ENCODE measurements at places on chromosomes 13 and 19.

DNA sequence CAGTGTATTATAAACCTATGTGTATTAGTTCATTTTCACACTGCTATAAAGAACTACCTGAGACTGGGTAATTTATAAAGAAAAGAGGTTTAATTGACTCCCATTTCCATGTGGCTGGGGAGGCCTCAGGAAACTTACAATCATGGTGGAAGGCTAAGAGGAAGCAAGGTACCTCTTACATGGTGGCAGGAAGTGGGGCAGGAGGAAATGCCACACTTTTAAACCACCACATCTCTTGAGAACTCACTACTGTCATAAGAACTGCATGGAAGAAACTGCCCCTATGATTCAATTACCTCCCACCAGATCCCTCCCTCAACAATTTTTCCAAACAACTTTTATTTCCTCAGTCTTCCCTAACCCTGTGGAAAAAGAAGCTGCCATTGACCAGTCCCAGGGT, 14.5 kb upstream of the TPP2 start:
- no peak for DNase-seq

- no peak for DNase-seq
Measured at GRCh38 chr13:99357131-99357596, 50.0 kb upstream of the GPR183 start.

- DNase-seq = no peak
Measured at GRCh38 chr19:9362905-9363304, at the start of gene ZNF177. ZNF177 (plus strand) TSS chr19:9363013; CDS start chr19:9378312, 15,299 bp downstream.

- DNase-seq = no peak
Measured at GRCh38 chr19:10603084-10603872, 16.2 kb upstream of the AP1M2 start.

- DNase-seq = no peak
Measured at GRCh38 chr13:105462098-105462497, 1073.4 kb downstream of the EFNB2 start.

DNA sequence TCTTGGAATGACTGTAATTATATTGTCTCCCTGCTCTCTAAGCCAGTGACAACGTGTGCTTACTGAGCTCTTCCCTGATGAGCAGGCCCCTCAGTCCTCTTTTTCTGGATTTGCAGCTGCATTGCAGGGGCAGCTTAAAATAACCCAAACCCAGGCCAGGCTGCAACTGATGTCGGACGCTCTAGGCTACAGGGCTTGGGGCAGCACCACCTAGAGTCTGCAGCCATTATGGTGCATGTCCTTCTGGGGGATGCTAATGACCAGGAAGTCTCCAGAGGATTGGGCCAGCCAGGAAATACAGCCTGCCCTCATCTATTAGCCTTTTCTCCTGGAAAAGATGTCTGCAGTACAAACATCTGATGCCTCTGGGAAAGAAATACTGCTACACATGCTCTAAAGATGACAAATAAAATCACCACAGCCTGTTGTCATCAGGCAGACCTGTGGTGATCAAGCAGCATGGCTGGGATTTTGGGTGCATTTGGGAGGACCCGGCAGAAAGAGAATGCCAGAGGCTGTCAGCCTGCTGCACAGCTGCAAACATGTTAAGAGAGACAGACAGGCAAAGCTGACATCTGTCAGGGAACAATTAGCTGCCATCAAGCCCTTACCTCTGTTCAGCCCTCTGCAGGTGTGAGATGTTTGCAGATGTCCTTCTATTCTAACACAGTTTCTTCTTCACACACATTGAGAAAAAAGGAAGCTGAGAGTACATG, 51.8 kb downstream of the CCDC70 start:
- DNase-seq = no peak

GRCh38 chr13:20192158-20192835, 441 bp downstream of the GJB2 start:
- DNase-seq = no peak

GRCh38 chr19:38949580-38950367, 19.0 kb downstream of the MRPS12 start:
- peak; percentile 93 for DNase-seq

DNA sequence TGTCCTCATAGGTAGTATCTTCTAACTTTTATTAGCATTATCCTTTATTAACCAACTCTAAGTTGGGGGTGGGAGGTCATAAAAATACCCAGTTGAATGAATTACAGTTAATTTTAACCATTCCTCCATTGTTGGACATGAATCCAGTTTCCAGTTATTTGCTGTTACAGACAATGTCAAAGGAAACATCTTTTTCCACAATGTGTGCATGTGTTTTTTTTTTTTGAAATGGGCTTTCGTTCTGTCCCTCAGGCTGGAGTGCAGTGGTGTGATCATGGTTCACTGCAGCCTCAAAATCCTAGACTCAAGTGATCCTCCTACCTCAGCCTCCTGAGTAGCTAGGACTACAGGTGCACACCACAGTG, 32.0 kb downstream of the KLF5 start:
- DNase-seq = no peak

- no peak for DNase-seq
Measured at GRCh38 chr13:23644126-23644419, 73.9 kb downstream of the TNFRSF19 start.

DNA sequence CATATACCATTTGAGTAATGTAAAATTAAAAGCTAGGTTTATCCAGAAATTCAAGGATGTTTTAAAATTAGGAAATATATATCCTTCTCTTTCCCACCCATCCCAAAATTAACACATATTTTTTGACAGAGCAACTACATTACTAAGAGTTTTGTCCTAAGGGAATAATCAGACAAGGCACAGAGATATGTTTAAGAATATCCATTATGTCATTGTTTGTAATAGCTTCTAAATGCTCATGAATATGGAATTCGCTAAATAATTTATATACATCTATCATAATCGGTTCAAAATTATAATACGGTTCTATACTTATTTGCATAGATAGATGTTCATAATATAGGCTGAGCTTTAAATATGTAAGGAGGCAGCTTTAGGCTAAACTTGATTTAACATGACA, 9.8 kb downstream of the UBL3 start:
- no peak for DNase-seq

DNA sequence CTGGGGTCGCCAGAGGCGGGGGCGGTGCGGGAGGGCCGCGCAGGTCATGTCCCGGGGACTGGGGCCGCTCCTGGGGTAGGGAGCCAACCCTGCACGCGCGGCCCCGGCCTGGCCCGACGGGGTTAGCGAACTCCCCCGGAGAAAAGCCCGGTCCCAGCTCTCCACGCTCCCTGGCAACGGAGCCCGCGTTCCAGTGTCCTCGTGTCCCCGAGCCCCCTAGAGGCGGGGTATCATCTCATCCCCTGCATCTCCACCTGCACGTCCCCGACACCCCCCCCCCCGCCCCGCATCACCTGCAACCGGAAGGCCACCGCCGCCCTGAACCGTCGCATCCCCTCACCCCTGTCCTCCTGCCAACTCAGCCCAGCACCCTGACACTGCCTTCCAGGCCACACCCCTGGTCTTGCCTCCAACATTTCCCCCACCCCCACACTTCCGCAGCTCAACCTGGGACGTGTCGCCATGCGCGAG, 2.7 kb downstream of the WDR88 start:
- DNase-seq = no peak

DNA sequence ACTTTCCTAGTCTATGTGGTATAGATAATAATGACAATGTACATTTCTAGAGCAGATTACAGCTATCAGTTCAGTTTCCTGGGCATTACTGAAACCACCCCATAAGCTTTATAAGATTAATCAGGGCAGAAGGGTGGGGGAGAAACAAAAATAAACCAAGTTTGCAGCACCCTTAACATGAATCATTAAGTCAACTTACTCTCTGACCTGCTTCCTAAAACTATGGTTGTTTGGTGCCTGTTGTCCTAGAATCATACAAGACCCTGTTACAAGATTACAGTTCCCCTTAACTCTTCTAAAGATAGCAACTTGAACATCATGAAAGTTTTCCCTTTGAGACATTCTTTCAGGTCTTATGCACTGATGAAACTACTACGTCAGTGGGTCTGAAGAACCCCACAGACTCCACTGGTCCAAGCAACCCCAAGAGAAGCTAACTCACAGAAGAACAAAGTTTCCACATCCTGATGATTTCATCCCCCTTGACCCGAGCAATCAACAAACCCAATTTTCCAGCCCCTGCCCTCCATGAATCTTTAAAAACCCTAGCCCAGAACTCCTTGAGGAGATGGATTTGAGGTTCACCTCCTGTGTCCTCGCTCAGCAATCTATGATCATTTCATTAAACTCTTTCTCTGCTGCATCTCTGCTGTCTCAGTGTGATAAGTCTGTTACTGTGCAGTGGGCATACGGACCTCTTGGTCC, 336.5 kb downstream of the FOXO1 start:
- DNase-seq = no peak

DNA sequence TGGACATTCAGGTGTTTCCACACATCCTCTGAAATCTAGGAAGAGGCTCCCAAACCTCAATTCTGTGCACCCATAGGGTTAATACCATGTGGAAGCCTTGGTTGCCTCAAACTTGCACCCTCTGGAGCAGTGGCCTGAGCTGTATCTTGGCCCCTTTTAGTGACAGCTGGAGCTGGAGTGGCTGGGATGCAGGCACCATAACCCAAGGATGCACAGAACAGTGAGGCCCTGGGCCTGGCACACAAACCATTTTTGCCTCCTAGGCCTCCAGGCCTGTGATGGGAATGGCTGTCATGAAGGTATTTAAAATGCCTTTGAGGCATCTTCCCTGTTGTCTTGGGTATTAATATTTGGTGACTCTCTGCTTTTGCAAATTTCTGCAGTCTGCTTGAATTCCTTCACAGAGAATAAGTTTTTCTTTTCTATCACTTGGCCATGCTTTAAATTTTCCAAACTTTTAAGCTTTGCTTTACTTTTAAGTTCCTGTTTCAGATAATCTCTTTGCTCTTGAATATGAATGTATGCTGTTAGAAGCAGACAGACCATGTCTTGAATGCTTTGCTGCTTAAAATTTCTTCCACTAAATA, 1594.5 kb upstream of the PCDH20 start:
- no peak for DNase-seq

- no peak for DNase-seq
Measured at GRCh38 chr19:4534836-4535658, at the start of gene PLIN5. PLIN5 (minus strand) TSS chr19:4535224; CDS start chr19:4534074, 1,150 bp downstream.

GRCh38 chr13:65834897-65835296, 1395.2 kb downstream of the PCDH9 start:
- DNase-seq = no peak

GRCh38 chr13:78054157-78054556, 135.5 kb upstream of the EDNRB start:
- DNase-seq = no peak

GRCh38 chr13:95530178-95530577, 22.3 kb upstream of the CLDN10 start:
- no peak for DNase-seq

DNA sequence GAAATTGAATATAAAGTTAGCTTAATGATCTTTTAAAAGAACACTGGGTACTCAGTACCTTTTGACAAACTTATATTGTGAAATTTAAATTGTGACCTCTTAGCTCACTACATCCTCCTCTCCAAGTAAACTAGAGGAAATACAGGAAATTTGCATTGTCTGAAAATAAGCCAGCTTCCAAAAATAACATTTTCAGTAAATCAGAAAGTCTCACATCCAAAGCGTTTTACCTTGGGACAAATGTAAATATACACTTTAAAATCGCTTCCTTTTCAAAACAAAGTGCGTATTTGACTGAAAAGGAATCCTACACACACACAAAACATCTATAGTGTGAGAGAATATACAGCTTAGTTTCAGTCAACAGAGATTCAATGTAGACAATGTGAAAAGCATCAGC, 2.1 kb upstream of the EFNB2 start:
- no peak for DNase-seq

DNA sequence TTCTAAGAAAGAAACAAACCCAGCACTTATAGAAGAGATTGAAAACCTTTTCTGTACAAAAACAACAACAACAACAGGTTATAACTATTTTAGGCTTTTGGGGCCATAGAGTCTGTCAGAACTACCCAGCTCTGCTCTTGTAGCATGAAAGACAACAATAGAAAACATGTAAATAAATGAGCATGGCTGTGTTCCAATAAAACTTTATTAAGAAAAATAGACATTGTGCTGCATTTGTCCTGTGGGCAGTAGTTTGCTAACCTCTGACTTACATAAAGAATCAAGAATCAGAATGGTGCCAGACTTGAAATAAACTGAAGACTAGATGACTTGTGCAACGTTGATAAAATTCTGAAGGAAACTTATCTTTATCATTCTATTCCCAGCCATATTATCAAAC, 617.5 kb downstream of the DIAPH3 start:
- no peak for DNase-seq

DNA sequence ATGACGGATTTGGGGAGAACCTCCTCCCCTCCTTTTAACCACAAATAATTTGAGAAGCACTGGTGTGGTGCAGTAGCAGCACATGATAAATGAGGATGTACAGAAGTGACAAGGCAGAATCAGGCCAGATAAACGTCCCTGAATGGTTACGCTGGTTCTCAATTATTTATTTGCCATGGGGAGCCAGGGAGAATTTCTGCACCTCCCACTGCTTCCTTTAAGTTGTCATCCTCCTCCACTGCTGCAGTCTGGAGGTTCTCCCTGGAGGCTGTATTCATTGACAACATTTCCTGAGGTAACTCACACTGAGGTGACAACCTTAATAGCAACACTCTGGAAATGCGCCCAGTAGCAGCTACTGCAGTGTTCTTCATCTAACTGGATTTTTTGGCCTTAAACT, 308.9 kb upstream of the SLITRK1 start:
- DNase-seq = no peak

- no peak for DNase-seq
Measured at GRCh38 chr13:49444524-49445395, 686 bp downstream of the SETDB2 start.

GRCh38 chr13:111595791-111596190, 275.3 kb downstream of the TEX29 start:
- no peak for DNase-seq

GRCh38 chr19:6100284-6100915, 9.9 kb downstream of the RFX2 start:
- no peak for DNase-seq

DNA sequence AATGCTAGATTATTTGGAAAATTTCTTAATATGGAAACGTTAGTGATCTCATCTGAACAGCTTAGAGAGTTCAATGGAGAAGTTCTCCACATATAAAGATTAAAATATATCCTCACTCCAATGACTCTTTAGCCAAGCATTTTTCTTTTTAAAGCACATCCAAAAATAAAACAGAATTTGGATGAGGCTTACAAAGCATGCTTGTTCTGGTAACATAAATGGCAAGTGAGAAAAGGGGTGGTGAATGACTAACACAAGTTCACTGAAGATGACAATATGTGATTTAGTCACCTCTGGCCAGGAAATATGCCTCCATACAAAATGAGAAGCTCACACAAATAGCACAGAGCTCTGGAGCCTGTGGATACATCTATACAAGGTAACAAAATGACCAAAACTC, 253.0 kb downstream of the PCDH20 start:
- DNase-seq = no peak

DNA sequence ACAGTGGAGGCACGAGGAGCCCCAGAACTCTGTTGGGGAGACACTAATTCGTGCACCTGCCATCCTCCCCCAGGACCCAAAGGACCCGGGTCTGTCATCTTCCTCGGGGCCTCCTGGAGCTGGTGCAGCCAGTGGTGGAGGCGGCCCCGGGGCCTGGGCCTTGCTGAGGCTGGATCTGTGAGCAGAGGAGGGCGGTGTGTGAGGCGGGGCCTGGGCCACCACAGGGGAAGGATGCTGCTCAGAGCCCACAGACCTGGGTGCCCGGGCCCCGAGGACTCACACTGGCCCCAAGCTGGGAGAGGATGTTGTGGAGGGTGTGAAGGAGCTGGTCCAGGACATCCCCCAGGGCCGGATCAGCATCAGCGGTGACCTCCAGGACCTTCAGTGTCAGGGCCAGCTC, 8.3 kb downstream of the IFNL3 start:
- DNase-seq = no peak

- no peak for DNase-seq
Measured at GRCh38 chr13:85969331-85969730, 170.1 kb upstream of the SLITRK6 start.

All from mesenteric fat pad (tissue), 1 donor.